Thoracic aorta (tissue), 2 donors: ENCODE measurements at places on chromosomes 7 and 10.

DNA sequence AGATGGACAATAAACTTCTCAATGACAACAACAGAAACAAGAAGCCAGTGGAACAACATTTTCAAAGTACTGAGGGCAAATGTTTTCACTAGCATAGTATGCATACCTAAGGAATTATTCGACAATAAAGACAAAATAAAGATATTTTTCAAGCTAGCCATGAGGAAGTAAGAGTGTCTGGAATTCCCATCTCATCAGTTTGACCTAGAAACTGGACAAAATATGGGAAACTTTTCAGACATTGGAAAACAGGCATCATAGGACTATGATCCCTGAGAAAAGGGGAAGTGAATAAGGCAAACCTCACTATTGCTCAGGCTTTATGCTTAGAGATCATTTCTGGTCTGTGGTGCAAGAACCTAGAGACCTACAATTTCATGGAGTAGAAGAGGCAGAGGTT is 86.3 kb downstream of the OAT start:
- peak overlapping the region; percentile 11 for H3K27ac ChIP-seq
- H3K27me3 ChIP-seq, result no peaks in the 10 kb centered on the region
- peaks cover 33% of the 10 kb centered on the region for H3K4me1 ChIP-seq
- no peak overlapping the region for H3K4me3 ChIP-seq

DNA sequence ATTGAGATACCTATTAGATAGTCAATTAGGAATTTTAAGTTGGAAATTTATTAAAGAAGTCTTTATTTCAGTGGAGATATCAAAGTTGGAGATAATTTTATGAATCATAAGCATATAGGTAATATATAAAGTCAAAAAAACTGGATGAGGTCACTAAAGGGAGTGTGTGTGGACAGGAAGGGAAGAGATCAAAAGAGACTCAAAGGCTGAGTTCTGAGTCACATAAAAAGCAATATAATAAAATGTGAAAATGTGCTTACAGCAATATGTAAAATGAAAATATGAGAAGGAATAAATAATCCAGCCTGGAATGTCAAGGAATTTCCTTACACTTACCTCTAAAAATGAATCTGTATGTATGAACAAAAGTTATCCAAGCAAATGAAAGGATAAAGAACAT is 583.3 kb upstream of the SORCS1 start:
- no peak overlapping the region for H3K27ac ChIP-seq
- no peak for DNase-seq
- H3K27me3 ChIP-seq, result no peaks in the 10 kb centered on the region

DNA sequence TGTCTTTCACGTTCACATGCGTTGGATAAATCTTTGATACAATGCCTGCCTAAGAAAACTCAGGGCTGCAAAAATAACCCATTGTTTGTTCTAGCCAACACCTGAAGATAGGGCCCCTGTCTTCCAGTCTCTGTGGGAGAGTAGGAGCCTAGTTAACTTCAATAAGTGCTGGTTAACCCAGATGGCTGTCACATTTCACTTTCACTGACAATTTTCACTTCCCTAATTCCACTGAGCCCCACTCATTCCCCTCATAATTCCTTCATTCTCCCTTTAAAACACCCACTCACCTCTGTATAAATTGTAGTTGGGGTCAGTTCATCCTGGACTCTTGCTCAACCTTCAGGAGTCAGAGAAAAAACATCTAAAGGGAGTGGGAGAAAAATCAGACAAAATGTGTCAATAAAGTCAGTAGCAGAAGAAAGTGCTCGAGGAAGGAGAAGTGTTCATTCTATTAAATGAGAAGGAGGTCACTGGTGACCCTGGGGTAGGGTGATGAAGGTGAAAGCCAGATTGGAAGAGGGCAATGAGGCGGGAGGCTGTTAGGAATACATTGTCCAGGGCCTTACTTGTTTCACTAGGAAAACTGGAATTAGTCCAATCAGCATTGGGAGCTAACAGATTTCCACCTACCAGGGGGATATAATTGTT is 51.2 kb upstream of the ABI1 start:
- no peak for DNase-seq
- H3K4me3 ChIP-seq, result no peak overlapping the region
- H3K36me3 ChIP-seq, result no peaks in the 10 kb centered on the region
- H3K27me3 ChIP-seq, result no peaks in the 10 kb centered on the region
- H3K4me1 ChIP-seq, result no peaks in the 10 kb centered on the region

GRCh38 chr10:121112136-121112535 is 261.0 kb downstream of the WDR11 start:
- no peak for DNase-seq
- no peaks in the 10 kb centered on the region for H3K4me1 ChIP-seq
- H3K36me3 ChIP-seq, result no peaks in the 10 kb centered on the region

GRCh38 chr10:98608411-98608810 is 161.7 kb upstream of the HPS1 start:
- H3K36me3 ChIP-seq, result no peaks in the 10 kb centered on the region
- no peak for DNase-seq
- no peak overlapping the region for H3K27ac ChIP-seq
- H3K27me3 ChIP-seq, result no peaks in the 10 kb centered on the region
- H3K4me3 ChIP-seq, result no peak overlapping the region
- peaks cover 18% of the 10 kb centered on the region for H3K4me1 ChIP-seq

- no peak for DNase-seq
- H3K27me3 ChIP-seq, result no peaks in the 10 kb centered on the region
- peaks cover 9% of the 10 kb centered on the region for H3K4me1 ChIP-seq
- H3K4me3 ChIP-seq, result no peak overlapping the region
Measured at GRCh38 chr7:149716007-149716931, 57.1 kb downstream of the ZNF467 start.

- H3K4me1 ChIP-seq, result peaks cover 23% of the 10 kb centered on the region
- H3K27me3 ChIP-seq, result no peaks in the 10 kb centered on the region
- no peak overlapping the region for H3K4me3 ChIP-seq
- H3K27ac ChIP-seq, result no peak overlapping the region
Measured at GRCh38 chr10:20769481-20769880, 127.6 kb downstream of the NEBL start.

- H3K4me1 ChIP-seq, result no peaks in the 10 kb centered on the region
- no peak for DNase-seq
- no peaks in the 10 kb centered on the region for H3K27me3 ChIP-seq
- no peak overlapping the region for H3K27ac ChIP-seq
- H3K36me3 ChIP-seq, result peaks cover 7% of the 10 kb centered on the region
- no peak overlapping the region for H3K4me3 ChIP-seq
Measured at GRCh38 chr7:127736511-127736910, 84.5 kb downstream of the SND1 start.

DNA sequence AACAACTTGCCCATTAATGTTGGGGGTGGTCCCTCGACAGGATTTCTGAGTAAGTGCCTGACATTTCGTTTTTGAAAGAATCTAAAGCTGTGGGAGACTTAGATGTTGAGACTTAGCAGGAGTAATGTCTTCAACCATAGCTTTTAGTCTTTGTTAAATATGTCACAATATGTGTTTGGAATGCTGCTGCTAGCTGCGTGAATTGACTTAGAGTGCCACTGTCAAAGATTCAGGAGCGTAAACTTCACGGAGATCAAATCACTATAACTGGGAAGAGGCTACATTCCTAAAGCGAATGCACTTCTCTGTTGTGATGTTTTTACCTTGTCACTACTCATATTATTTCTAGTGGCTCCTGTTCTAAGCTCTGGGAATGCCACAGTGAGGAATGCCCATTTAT is 91.3 kb upstream of the SAMD8 start:
- peaks cover 3% of the 10 kb centered on the region for H3K4me1 ChIP-seq
- H3K27me3 ChIP-seq, result no peaks in the 10 kb centered on the region
- no peak overlapping the region for H3K4me3 ChIP-seq
- peaks cover 13% of the 10 kb centered on the region for H3K36me3 ChIP-seq

DNA sequence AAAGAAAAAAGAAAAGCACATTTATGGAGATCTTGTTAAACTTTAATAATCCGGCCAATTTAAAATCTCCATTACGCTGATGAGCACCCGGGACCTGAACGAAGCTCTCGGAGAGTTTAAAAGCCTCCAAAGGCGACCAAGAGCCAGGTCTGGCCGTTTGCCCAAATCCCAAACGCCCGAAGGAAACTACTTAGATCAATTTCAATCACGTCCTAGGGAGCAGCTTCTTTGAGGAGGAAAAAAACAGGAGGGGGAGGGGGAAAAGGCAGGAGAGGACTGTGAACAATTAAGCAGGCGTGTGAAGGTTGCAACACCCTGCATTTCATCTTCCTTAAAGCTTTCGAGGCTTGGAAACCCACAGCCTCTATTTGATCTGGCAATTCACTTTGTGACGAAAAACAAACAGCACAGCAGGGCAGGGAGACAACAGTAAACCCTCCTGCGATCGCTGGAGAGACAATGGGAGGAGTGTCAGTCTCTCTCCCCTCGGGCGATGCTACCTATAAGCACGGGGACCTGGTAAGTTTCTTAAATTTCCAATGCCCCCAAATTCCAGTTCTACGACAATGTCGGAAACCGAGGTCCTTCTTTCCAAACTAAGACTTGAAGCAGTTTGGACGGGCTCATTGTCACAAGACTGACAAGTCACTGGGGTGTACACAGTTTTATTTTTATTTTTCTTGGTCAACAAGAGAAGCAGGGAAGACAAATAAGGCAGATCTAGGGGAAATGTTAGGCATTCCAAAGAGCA is 1.2 kb downstream of the KLF6 start:
- no peaks in the 10 kb centered on the region for H3K27me3 ChIP-seq
- peak overlapping the region; percentile 83 for H3K4me3 ChIP-seq
- peaks cover 31% of the 10 kb centered on the region for H3K36me3 ChIP-seq
- peak overlapping the region; percentile 96 for H3K27ac ChIP-seq

DNA sequence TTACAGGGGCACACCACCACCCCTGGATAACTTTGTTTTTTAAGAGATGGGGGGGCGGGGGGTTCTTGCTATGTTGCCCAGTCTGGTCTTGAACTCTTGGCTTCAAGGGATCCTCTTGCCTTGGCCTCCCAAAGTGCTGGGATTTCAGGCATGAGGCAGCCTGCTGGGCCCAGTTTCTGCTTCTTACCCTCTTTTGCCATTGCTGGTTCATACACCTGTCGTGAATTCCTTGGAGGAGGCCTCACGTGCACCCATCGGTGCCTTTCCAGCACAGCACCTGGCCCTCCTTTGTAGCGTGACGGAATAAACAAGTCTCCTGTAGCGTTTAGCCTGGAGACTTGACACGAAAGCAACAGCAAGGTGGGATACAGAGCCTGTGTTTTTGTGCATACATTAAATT is 75.5 kb downstream of the CARD11 start:
- DNase-seq, result no peak
- H3K36me3 ChIP-seq, result no peaks in the 10 kb centered on the region
- no peaks in the 10 kb centered on the region for H3K4me1 ChIP-seq
- no peak overlapping the region for H3K4me3 ChIP-seq
- no peak overlapping the region for H3K27ac ChIP-seq

GRCh38 chr7:128827248-128827958 is 2.8 kb upstream of the FLNC start:
- H3K4me3 ChIP-seq, result peak overlapping the region; percentile 23
- H3K4me1 ChIP-seq, result peaks cover 18% of the 10 kb centered on the region
- no peak for DNase-seq
- no peaks in the 10 kb centered on the region for H3K36me3 ChIP-seq

DNA sequence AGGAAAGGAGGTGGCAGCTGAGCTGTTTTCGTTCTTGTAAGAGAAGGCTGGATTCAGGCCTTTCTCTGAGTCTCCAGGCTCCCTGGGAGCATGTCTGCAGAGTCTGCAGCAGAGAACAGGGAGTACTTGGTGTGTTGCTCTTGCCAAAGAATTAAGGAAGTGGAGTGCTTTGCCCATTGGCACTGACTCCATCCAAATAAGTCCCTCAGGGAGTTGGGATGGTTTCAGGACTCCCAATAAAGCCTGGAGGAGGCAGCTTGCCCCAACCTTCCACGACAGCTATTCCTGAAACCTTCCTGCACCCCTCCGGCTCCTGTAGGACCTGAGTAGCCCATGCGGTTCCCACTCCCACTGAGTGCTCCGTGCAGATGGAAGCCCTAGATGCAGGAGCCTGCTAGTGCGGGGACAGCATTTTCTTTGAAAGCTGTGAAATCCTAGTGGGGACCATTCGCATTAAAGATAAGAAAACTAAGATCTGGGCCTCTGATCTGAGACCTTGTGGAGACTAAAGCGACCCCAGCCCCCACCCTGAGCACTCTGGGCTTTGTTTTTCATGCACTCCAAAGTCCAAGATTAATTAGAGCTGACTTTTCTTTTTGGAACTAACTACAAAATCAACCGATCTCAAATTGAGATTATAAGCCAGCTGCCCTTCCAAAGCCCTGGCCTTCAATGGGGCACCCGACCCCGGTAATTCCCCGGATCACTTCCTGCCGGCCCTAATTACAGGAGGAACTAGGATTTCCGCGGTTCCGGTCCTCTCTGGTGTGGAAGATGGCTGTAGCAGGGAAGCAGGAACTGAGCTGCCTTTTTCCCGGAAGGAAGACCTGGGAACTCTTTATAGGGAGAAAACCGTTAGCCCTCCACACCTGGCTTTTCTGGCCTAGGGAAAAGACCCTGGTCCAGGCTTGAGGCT is 110.2 kb downstream of the COL13A1 start:
- no peak overlapping the region for H3K4me3 ChIP-seq
- peaks cover 26% of the 10 kb centered on the region for H3K4me1 ChIP-seq
- DNase-seq, result peak; percentile 42
- no peaks in the 10 kb centered on the region for H3K27me3 ChIP-seq
- peak overlapping the region; percentile 81 for H3K27ac ChIP-seq
- no peaks in the 10 kb centered on the region for H3K36me3 ChIP-seq
